ENCODE measurements at places on chromosomes 11 and 22. TPM values are rescaled to one million over a fixed set of nuclear protein-coding genes. Genes with fewer than 3 reads are reported as not detected.
A peak's percentile ranks its signal among the peaks of the same experiment; 100 is the strongest.

The CSRP3 gene
- total RNA-seq = not detected

The OR4C11 gene
- not detected for total RNA-seq

DNA sequence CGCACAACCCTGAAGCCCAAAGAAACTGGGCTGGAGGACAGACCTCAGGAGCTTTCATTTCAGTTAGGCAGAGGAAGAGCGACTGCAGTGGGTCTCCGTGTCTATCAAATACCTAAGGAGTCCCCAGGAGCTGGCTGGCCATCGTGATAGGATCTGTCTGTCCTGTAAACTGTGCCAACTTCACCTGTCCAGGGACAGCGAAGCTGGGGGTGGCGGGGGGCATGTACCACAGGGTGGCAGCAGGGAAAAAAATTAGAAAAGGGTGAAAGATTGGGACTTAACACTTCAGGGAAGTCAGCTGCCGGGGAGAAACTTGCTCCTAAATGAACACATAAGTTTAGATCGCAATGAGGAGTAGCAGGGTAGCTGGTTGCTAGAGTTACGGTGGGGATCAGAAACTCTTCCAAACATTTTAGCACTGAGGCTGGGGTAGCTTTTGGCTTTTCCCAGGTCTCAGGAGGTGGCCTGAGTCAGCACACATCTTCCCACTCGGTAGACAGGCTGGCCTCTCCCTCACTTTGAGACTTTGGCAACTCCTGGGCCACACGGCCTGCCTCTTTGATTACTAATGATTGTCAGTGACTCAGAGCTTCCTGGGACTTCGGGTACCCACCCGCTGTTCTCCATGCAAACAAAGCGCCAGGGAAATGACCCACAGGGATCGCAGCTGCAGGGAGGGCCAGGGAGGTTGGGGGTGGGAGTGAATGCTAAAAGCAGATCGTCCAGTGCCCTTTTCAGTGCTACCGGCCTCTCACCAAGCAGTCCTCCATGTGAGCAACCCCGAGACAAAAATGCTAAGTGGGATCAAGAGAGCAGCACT lies 2.9 kb upstream of the MTFP1 start:
- DNase-seq = peak; percentile 50
- H3K4me3 ChIP-seq = peak overlapping the region; percentile 91
- peaks cover 50% of the 10 kb centered on the region for H3K4me1 ChIP-seq
- H3K36me3 ChIP-seq = peaks cover 47% of the 10 kb centered on the region
- H3K27me3 ChIP-seq = no peaks in the 10 kb centered on the region
- peak overlapping the region; percentile 97 for H3K27ac ChIP-seq

DNA sequence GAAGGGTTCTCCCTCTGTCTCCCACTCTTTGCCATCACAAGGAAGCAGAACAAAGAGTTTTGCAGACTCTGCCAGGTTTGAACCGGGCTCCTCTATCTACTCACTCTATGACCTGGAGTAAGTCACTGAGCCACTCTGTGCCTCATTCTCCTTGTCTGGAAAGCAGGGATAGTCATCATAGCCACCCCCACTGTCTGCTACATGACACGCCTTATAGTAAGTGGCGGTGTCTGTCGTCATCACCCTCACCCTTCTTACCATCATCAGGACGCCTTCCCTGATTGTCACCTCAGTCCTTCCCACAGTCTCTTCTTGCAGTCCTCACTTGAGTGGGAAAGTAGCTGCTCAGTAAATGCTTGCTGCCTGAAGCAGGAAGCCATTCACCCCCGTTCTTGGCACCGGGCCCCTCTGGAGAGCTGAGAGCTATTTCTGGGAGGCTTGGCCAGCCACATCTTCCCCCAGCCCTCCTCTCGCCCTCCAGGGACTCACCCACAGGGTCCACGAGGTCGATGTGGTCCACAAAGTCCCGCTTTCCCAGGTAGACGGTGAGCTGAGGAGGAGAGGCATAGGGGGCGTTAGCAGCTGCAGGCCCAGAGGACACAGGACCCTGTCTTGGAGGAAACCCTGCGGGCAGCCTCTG lies 46.4 kb downstream of the TPBGL start:
- DNase-seq = no peak
- no peaks in the 10 kb centered on the region for H3K27me3 ChIP-seq
- no peaks in the 10 kb centered on the region for H3K36me3 ChIP-seq

DNA sequence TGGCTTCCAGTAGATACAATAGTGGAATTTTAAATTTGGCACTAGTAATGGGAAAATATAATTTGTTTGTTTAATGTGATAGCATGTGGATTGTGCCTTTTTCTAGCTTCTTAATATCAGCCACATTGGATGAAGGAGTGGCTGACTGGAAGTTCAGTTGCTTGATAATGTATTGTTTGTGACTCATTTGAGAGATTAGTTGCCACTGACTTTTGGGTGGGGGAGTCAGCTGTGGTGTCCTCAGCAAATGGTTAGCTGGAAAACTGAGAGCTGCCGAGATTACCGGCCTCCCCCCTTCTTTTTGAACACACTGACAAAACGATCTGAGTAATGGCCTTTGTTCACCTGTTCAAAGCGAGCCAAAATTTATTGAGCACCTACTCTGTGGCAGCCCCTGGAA lies 5.5 kb downstream of the JAM3 start:
- peaks cover 11% of the 10 kb centered on the region for H3K4me1 ChIP-seq
- H3K27ac ChIP-seq = no peak overlapping the region
- no peak for DNase-seq
- H3K36me3 ChIP-seq = no peaks in the 10 kb centered on the region
